ENCODE measurements at places on chromosomes 7 and 10.
A peak's percentile ranks its signal among the peaks of the same experiment; 100 is the strongest.

- DNase-seq: no peak
Observed at GRCh38 chr10:86373828-86374227, 7.2 kb upstream of the GRID1 start.

DNA sequence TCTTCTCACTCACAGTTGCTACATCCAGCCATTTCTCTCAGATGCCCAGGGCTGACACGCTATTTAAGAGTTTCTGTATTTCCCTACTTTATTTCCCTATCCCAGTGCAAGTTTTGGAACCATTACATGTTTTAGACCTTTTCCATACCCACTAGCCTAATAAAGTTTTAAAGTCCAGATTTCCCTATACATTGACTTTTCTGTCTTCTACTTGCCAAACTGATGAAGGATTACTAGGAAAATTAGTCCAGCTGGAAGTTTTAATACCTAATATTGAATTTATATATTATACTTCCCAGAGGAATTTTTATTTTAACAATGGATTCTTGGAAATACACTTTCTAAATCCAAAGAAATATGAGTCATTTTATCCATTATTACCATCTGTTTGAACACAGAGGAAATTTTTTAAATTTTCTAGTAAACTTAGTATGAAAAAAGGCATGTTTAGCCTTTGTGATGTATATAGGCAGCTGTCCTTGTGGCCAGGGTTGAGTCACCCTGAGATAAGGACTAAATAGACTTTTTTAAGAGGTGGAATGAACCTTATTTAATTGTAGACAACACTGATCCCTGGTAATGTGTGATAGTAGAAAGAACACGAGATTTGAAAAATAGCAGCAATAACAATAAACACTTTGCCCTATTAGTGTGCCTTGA, 205.0 kb downstream of the TFEC start:
- no peak for DNase-seq

- no peak for DNase-seq
Observed at GRCh38 chr7:102935450-102936115, 22.8 kb downstream of the LRRC17 start.

DNA sequence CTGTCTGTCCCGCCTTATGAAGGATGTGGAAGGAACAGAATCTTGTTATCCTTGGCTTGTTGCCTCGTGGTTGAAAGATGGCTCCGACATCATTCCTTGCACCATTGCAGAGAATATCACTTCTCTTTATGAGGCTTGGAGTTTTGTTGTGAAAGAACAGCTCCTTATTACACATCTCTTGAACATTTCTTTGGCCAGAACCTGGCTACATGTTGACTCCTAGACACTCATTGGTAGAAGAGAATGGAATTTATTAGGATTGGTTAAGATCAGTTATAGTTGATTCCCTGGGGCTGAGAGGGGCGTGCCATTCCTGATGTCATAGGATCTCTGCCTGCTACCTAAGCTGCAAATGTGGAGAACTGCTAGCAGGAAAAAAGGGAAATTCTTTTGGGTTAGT, 180.5 kb upstream of the CTBP2 start:
- DNase-seq: no peak

- no peak for DNase-seq
Observed at GRCh38 chr10:86391986-86392722, 25.6 kb upstream of the GRID1 start.

DNA sequence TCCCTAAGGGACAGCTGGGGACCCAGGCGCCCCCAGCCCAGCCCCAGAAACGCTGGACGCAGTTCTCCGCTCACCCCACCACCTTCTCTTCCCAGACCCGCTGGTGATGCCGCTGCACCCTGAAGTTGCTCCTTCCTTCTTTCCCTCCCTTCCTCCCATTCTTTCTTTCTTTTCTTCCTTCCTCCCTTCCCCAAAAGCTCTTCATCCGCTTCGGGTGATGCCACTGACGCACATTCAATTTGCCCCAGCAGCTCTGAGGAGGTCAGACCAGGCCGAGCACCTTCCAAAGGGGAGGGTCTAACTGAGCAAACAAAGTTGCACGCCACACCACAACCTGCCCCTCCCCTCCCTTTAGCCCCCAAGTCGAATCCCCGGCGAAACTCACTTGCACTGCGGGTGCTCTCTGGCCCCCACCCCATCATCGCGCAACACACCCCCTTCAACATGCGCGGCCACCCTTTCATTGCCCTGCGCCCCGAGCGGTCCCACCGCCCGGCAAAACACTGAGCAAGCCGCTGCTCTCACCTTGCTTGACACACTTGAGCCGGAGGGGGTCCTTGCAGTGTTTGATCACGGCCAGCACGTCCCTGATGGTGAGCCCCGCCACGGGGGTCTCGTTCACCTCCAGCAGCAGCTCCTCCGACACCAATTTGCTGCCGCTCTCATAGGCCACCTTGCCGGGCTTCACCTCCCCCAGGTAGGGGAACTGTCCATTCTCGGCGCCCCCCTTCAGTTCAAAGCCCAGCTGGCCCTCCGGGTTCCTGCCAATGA, 787 bp downstream of the MAGI2 start:
- DNase-seq: peak; percentile 66

DNA sequence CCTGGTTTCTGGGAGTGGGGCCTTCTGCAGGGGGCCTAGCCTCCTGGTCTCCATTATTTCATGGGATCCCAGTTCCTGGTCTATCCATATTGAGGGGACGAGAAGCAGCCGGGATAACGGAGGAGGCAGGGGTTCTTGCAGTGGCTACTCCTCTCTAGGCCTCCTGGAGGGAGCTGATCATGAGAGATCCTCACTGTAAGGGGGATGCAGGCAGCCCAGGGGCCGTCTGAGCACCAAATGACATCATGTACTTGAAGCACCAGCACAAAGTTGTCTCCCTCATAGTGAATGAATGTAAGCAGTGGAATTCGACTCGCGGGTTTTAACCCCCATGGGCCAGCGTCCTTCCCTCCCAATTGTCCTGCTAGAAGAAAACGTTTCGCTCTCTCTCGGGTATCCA, 964 bp upstream of the ADCY1 start:
- DNase-seq: peak; percentile 57

DNA sequence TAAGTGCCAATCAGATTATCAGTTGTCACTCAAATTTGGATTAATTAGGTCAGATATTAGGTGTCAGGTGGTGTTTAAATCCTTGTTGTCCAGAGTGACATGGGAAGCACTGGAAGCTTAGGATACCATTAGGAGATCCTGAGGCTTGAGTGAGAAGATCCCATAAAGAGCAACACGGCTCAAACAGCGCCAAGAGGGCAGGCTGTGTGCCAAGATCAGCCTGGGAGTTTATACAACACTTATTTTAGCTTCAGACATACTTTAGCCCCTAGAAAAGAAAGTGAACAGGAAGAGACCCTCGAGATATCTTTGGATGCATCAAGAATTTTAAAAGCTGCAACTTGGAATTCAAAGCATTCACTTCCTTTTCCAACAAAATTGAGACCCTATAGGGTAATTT, 14.2 kb upstream of the ACTA2 start:
- DNase-seq: no peak

DNA sequence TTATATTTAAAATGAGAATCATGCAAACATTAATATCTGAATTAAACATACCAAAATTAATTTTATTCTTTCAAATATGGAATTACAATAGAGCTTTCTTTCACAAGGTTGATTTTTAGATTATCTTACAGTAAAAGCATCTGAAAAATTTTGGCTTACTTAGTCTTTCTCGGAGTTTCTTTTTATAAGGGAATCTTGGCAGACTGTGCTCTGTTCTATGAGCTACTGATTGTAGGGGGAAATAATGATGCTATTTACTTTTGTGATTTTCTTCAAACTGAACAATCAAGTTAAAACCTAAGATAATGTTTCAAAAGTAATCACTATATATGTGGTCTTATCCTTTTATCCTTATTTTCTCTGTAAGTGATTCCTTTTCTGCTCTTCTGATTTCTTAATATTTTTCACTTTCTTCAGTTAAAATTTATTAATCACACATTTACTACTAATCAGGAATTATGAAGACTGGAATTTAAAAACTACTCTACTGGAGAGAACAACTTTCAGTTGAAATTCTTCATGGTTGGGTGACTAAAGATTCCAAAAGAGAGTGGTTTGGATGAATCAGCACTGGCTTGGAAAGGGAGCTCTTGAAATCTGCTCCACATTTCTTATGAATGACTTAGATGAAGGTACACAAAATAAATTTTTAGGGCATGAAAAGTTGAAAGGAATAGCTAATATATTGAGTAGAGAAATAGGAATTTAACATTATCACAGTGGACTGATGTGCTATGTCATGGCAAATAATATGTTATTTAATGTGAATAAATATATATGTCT, 103.9 kb downstream of the PPP1R9A start:
- no peak for DNase-seq

DNA sequence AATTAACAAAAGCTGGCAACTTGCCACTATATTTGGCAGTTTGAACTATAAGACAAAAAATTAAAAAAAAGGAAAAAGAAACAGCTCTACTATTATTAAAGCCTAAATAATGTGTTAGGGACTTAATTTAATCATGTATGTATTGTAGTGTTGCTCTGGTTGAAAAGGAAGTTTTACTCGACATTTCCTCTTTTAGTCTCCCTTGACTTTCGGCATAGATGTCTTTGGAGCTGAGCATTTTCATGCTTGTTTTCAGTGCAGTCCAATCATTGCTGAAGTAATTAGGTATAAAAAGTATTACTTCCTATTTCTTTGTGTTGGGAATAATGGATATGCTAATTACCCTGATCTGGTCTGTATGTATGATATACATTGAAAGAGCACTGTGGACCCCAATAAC, 216.8 kb upstream of the KLF6 start:
- no peak for DNase-seq

GRCh38 chr7:143015926-143016490, 10.9 kb downstream of the OR9A2 start:
- DNase-seq: no peak
